NCI-H2029 treated with DMSO at 0.1 percent for 48 hours (cell line): ENCODE measurements at places on chromosomes 12 and 14.

- DNase-seq = no peak
Measured at GRCh38 chr14:72906316-72906715, 12.4 kb upstream of the DPF3 start.

GRCh38 chr12:4214877-4215228, 58.7 kb upstream of the CCND2 start:
- no peak for DNase-seq

- no peak for DNase-seq
Measured at GRCh38 chr12:3757261-3757660, 4.4 kb upstream of the CRACR2A start.

- DNase-seq = no peak
Measured at GRCh38 chr12:40261937-40262336, 37.1 kb downstream of the LRRK2 start.

DNA sequence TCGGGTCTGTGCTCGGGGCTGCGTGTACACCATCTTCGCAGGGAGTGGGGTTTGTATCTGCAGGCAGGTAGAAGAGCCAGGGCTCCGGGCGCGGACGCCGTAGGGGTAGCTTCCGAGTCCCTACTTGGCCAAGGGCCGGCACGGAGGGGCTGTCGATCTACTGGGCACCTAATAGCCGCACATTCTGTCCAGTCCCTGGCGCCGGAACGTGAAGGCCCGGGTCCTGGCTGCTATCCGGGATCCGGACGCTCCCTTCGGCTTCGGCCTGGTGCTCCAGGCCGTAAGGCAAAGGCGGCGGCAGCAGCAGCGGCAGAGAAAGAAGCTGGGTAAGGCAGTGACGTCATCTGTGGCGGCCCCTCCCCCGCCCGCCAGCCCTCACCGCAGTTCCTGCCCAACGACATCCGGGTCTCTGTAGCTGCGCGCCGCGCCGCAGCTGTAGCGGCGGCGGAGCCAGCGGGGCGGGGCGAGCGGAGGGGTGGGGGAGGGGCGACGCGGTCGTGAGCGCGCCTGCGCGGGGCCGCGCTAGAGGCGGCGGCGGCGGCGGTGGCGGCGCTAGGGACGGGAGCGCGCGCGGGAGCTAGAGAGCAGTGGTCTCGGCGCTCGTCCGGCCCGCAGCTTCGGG, at the start of gene PPM1A:
Gene PPM1A (plus strand): TSS at position 525 of the 622 bp plus-strand sequence. CDS start 33,483 bp downstream, outside the sequence.
- peak; percentile 96 for DNase-seq

- no peak for DNase-seq
Measured at GRCh38 chr14:89175881-89176799, 240.9 kb downstream of the FOXN3 start.

GRCh38 chr12:52637299-52637698, 14.7 kb downstream of the KRT2 start:
- DNase-seq = no peak

GRCh38 chr12:27119797-27120196, 37.4 kb upstream of the C12orf71 start:
- no peak for DNase-seq

DNA sequence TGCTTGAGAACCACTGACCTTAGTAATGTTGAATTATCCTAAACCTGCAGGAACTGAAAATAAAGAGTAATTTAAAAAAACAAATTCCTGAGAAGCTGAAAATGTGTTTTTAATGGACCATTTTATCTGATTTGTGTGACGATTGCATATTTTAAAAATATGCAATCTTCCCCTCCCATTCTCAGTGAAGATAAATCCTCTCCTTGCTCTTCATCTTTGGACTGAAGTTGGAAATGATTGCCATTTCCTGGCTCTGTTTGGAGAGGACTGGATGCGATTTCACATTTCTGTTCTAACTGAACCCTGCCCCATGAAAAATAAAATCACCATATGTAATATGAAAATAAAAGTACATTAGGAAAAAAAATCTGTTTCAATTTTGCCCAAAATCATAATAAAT, 216.3 kb downstream of the SLC6A15 start:
- DNase-seq = no peak

DNA sequence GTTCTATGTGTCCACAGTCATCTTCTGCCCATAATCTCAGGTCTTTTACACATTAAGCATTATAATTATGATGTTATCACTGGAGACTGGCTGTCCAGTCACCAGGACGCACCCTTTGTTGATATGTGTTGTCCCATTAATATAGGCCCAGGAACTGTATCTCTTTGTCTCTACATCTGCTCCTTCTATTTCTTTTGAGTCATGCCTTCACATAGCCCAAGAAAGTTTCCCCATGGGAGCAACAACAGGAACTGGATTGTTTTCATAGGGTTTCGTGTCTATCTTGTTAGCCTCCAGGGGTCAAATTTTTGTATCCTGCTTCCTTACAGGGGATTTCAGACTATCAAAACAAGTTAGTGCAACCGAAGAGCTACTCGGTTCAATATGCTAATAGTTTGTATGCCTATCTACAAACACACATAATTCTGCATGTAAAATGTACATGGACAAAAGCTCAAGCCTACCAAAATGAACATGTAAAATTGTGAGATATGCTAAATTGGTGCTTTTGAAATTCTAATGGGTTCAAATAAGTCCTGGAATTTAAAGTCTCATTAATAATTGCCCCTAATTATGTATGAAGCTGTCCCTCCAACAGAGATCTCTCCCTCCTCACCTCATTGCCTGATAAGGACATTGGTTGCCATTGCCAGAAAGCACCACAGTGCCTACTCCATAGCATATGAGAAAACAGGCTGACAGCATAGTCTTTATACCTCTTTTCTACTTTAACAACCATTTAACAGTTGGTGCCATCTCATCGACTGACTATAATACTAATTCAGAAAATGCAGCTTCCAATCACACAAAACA, 99.8 kb upstream of the DIO2 start:
- DNase-seq = no peak

- DNase-seq = peak; percentile 9
Measured at GRCh38 chr12:79532907-79533288, 157.9 kb downstream of the PAWR start.

DNA sequence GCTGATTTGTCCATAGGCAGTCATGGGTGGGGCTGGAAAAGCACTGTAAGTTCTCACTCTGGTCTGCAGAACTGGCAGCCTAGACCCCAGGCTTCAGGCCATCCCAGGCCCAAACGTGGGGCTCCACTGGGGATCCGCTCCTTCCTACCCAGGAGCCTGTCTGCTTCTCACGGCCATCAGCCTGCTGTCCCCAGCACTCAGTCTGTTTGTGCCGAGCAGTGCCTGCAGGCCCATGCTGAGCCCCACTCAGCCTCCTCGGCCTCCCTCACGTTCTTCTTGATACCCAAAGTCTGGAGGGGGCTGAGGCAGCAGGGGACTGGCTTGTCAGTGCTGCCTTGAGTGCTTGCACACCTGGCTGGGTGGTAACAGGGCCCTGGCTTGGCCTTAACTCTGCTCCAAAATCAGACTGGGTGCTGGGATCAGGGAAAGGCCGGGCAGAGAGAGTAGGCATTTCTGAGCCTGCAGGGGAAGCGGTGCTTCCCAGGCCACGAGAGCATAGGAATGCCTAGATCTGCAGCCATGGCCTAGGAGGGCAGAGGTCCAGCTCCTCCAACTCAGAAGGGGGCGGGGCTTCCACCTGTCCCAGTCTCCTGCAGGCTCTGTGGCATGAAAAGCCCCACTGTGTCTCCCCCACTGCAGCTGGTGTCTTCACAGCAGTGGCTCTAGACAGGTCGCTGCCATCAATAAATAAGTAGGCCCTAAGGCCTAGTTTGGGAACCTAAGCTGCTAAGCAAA, 772.4 kb upstream of the FBXO33 start:
- DNase-seq = no peak

DNA sequence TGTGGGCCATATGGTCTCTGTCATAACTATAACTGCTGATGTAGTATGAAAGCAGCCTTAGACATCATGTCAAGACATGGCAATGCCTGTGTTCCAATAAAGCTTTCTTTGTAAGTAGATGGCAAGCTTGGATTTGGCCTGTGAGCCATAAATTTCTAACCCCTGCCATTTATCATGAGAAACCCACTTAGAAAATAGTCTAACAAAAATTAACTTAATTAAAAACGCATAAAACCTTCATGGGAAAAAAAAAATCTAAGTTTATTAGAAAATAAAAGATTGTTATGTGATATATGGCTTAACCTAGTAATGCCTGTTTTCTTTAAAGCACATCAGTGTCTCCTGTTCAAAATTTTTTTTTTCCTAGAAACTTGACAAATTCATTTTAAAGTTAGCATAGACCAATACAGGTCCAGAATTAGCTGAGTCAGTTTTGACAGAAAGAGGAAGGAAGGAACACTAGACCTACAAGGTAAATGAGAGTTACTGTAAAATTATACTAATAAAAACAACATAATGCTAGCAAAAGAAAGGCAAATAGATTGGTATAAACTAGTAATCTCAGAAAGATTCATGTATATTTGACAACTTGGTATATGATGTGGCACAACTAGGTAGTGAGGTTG, 68.2 kb downstream of the USP15 start:
- no peak for DNase-seq

GRCh38 chr12:2112401-2112800, 59.6 kb downstream of the CACNA1C start:
- no peak for DNase-seq

GRCh38 chr14:106489112-106489881, 962.9 kb downstream of the TMEM121 start:
- DNase-seq = no peak

- no peak for DNase-seq
Measured at GRCh38 chr14:93059917-93060545, 55.7 kb downstream of the ITPK1 start.

DNA sequence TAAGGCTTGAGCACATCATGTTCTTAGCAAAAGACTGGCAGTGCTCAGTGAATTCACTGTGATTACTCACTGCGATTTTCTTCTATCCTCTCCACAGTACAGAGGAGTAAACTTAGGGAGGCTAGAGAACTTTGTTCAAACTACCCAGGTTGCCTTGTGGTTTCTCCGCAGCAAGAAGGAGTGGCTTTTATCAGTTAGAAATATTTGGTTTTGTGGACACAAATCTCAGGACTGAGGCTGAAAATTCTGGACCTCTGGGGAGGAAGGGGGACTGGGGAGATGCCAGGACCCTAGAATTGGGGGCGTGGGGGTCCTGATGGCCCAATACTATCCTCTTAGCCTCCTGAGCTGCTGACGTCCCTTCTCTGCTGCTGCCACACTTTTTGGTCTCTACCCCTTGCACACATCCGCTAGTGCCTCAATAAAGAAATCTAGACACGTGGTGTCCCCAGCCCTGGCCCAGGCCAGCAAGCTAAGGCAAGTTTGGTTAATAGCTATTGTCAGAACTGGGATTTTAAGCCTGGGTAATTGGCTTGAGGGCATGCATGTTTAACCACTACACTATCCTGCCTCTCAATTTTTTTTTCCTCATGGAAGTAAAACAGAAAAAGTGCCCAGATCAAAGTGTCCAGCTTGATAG, 842 bp downstream of the OAS2 start:
- DNase-seq = no peak

GRCh38 chr12:33587784-33588712, 148.4 kb upstream of the SYT10 start:
- DNase-seq = no peak

GRCh38 chr12:124929649-124930419, 15.4 kb upstream of the UBC start:
- no peak for DNase-seq
